Stimulated activated CD8-positive, alpha-beta memory T cell treated with anti-CD3 and anti-CD28 coated beads, Interleukin-4, amount 100 ng/mL, for 1 hour (primary cell): ENCODE measurements at places on chromosomes 2 and 18.

GRCh38 chr2:95166065-95166763 lies 605 bp downstream of the ZNF2 start:
- no peak for DNase-seq

- no peak for DNase-seq
Measured at GRCh38 chr2:199663157-199663556, 187.8 kb downstream of the FTCDNL1 start.

GRCh38 chr2:210376694-210377093 lies 61.7 kb upstream of the MYL1 start:
- DNase-seq = no peak

DNA sequence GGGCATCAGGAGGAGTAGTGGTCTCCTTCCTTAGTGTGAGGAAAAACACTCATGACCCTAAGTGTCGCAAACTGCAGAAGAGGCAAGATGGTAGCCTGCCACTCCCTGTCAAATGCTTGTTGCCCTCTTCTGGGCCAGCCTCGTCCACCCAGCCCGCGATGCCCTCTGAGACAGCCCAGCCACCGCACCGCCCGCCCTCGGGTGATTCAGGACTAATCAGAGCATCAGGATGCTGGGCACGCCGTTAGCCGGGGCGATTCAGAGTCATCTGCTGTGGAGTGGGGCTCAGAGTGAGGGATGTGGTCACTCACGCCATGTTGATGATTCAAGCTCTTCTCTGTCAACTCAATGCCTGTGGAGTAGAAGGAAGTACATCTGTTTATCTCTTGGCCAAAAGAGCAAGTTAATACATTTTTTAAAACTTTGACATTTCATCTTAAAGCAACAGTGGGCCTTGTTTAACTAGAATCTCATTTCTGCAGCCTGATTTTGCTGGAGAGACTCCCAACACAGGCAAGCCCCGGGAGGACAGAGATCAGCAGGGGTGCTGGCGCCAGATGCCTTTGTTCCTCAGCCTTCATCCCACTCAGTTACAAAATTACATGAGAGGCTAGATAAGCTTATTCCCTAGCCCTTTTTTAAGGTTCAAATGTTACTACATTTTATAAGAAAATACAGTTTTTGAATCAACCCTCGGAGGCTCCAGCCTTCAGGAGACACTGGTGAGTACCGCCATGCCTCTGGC lies 79.0 kb downstream of the TMEM18 start:
- no peak for DNase-seq

DNA sequence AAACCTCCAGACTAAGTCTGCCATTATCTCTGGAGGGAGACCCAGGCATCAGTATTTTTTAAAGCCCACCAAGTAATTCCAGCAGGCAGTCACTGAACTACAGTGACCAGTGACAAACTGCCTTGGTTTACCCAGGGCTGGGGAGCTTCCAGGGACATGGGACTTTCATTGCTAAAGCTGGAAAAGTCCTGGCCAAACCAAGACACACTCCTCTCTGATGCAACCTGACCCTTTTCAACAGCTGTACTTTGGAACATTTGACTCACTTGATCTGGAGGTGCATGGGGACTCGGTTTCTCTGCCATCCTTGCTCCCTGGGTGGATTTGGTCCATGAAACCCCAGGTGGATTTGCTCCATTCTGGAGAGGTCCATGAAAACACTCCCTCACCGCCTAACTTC lies 7.0 kb downstream of the MRO start:
- DNase-seq = no peak

GRCh38 chr2:148932536-148932935 lies 57.5 kb downstream of the KIF5C start:
- no peak for DNase-seq

DNA sequence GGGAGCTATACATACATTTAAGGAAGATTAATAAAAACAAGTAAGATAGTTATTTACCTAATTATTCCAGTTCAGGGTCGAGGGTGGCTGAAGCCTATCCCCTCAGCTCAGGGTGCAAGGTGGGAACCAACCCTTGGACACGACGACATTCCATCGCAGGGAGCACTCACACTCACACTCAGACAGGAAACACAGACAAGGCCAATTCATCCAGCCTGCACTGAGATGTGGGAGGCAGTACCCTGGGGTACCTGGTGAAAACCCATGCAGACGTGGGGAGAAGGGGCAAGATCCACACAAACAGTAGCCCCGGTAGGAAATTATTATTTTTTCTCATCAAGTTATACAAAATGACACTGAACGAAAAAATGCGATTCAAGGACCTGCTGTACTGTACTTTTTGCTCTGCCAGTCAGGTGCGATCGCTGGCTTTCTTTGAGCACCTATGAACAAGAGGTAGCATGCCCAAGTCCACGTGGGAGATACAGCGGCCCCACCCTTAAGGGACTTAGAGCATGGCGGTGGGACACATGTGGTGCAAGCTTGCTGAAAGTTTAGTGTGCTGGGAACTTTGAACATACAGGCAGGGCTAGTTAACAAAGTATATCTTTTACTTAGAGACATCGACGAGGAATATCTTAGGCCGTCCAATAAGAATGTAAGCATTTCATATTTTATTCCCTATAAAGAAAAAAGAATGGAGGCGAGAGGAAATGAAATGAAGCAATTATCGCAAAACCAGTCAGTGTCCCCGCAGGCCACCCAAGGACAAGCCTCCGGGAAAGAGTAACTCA lies 624 bp downstream of the METTL8 start:
- no peak for DNase-seq

DNA sequence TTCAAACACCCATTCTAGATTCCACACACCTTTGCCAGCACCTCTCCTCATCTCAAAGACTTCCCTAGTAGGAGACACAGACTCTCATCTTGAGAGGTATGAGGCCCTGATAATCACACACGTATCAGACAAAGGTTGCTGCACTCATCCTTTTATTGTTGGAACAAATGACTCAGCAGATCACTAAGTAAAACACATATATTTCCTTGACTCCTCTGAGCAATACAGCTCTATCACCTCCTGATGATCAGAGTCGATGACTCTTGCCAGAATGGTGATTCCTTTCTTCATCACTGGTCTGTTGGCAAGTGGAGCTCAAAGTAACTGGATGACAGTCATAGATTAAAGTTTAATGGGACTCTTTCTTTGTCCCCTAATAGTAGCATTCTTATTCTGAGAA lies 1049.2 kb upstream of the ZEB2 start:
- DNase-seq = no peak

DNA sequence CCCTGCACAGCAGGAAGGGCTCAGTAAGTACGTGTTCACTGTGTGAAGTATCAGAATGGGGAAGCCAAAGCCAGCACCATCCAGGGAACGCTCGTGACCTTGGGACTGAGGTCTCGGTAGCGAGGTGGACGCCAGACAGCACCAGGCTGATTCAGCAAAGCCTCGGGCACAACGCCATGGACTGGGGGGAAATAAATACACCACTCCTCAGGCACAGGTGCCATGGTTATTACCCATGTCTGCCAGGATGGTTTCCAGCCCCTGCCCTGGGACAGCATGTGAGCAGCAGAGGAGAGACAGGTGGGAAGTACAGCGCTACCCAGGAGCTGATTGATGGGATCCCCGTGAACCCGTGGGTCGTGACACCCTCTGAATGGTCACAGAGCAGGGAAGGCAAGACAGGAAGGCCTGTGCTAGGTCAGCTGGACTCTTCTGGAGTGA lies 53.0 kb downstream of the REEP1 start:
- DNase-seq = no peak

- no peak for DNase-seq
Measured at GRCh38 chr2:180599804-180600203, 380.6 kb upstream of the UBE2E3 start.

DNA sequence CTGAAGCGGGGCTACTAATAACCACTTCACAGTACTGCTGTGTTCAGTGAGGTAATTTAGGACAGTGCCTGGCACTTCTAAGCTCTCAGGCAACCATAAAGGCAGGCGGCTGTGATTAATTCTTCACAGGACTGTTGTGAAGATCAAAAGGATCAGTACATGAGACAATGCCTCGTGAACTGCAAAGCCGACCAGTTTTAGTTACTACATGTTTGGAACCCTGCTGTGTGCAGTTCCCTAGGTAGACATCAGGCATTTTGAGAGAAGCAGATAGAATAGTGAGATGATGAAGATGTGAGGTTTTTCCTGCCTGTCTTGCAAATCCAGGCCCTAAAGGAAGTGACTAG lies 19.1 kb downstream of the EFHD1 start:
- no peak for DNase-seq

- DNase-seq = no peak
Measured at GRCh38 chr2:75454241-75454620, 106.5 kb downstream of the EVA1A start.

DNA sequence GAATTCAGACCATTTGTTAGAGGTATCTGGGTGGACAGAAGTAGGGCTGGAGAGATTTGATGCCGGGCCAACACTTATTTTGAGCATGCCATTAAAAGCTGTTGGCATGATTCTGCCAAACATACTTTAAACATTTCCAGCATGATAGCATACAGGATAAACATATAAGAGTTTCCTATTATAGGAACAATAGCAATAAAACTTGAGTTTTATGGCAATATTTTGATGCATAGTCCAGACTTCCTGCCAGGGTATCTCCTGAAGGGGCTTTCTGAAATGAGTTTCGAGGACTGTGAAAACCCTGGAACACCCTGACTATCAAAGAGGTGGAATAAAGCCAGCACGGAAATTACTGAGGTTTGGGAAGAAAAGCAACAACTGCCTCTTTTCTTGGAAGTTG lies 1398.0 kb upstream of the NXPH2 start:
- no peak for DNase-seq

GRCh38 chr2:156704132-156704531 lies 268.0 kb downstream of the GPD2 start:
- DNase-seq = no peak

DNA sequence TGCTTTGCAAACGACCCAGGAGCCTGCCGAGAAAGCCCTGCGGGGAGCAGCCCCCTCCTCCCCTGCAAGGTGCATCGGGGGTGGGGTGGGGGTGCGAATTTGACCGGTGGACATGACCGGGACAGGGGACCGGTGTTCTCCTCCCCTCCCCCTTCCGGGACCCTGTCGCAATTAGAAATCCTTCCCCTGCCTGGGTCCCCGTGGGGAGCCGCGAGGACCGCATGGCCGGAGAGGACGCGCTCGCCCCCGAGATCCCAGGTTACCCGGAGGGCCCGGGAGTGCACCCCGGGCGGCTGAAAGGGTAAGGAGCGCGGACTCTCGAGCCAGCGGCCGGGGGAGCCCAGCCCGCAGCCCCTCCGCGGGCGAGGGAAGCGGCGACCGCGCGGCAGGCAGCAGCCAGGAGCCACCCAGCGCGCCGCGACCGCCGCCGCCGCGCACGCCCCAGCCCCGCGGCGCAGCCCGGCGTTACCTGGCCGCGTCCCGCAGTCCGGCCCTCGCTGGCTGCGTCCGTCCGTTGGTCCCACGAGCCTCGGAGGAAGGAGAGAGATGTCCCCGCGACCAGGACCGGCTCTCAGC lies 482 bp downstream of the DLGAP1 start:
- no peak for DNase-seq

- no peak for DNase-seq
Measured at GRCh38 chr18:10755855-10756254, 230.0 kb downstream of the NAPG start.

- no peak for DNase-seq
Measured at GRCh38 chr2:6640621-6641015, 225.1 kb downstream of the CMPK2 start.

- no peak for DNase-seq
Measured at GRCh38 chr2:74806920-74807319, 27.0 kb upstream of the HK2 start.

GRCh38 chr2:231622963-231623362 lies 30.3 kb downstream of the TEX44 start:
- no peak for DNase-seq

DNA sequence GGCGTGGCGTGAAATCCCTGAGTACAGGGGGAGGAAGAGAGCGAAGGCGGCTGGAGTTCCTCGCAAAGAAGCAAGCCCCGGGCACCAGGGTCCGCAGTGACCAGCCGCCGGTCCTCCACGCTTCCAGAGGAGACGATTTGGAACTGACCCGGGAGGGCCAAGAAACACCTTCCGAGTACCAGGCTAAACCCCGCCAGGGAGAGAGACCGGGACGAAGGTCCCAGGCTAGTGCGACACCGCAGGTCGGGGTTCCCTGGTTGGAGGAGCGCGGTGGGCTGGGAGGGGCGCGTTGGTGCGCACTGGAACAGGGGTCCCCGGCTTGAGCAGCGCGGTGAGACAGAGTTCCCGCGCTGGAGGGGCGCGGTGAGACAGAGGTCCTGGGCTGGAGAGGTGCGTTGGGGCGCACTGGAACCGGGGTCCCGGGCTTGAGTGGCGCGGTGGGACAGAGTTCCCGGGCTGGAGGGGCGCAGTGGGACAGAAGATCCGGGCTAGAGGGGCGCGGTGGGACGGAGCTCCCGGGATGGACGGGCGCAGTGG lies 901 bp downstream of the WDFY1 start:
- DNase-seq = no peak

- no peak for DNase-seq
Measured at GRCh38 chr2:117902933-117903332, 88.4 kb downstream of the DDX18 start.

- no peak for DNase-seq
Measured at GRCh38 chr2:208363485-208363884, 43.1 kb upstream of the PTH2R start.

DNA sequence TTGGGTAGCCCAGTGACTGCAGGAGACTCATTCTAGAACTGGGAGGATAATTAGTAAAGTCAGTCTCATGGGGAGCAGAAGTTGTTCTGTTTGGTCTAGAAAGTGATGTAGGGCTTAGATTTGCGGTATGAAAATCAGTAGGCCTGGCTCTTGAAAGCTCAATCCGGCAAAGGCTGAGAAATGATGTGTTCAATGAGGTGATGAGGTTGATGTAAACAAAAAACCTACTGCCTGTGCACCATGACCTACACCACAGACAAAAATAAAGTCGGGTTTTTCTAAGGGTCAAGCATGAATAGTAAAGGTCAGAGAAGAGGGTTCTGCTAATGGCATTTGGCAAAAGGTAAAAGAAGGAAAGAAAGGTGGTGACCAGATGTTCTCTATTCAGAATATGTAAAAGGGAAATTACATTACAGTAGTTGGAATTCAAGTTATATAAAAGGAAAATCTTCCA lies 80.8 kb upstream of the COL5A2 start:
- no peak for DNase-seq

DNA sequence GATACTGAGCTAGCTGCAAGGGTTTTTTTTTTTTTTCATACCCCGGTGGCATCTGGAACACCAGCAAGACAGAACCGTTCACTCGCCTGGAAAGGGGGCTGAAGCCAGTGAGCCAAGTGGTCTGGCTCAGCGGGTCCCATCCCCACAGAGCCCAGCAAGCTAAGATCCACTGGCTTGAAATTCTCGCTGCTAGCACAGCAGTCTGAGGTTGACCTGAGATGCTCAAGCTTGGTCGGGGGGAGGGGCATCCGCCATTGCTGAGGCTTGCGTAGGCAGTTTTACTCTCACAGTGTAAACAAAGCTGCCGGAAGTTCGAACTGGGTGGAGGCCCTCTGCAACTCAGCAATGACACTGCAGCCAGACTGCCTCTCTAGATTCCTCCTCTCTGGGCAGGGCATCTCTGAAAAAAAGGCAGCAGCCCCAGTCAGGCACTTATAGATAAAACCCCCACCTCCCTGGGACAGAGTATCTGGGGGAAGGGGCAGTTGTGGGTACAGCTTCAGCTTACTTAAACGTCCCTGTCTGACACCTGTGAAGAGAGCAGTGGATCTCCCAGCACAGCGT lies 5.1 kb upstream of the MIB1 start:
- DNase-seq = no peak

- no peak for DNase-seq
Measured at GRCh38 chr2:201777043-201777442, 3.7 kb downstream of the ALS2 start.
